CD4-positive, alpha-beta T cell treated with Interleukin-21 for 1 hour (primary cell): ENCODE measurements at places on chromosomes 3 and 15.
A peak's percentile ranks its signal among the peaks of the same experiment; 100 is the strongest.

DNA sequence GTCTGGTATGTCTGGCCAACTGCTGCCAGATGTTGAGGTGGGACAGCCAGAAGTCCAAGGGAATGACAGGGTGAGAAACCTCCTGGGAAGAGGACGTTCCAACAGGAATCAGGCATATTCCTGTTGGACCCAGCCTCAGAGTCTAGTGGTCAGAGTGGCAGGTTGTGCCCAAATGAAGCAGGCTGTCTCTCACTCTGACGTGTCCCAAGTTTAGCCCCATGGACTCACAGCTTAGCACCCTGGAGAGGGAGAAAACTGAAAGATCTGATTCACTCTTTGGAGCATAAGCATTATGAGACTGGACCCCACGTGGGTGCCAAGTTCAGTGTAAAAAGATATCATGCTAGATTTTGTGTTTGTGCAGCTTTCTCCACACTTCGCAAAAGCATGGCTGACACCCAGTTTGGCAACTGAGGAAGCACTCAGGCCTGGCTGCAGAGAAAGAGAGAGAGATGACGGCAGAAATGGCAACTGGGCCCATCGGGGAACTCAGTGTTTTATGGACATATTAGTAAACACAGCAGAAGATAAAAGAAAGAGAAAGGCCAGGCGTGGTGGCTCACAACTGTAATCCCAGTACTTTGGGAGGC lies 88.2 kb upstream of the LMCD1 start:
- DNase-seq: no peak

DNA sequence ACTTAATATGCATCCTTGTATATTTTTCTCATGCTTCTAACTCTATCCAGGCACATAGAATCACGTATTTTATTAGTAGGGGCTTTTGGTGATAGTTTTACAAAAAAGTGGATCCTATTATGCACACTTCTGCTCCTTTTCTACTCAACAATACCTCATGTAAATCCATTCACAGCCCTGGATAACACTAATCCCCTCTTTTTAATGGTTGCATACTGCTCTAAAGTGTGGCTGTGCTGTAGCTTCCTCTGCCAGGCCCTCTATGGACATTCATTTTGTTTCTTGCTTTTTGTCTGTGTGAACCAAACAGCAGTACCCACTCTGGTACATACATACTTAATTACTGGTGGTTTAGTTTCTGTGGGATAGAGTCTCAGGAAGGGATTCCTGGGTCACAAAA lies 51.3 kb upstream of the SCAANT1 start:
- no peak for DNase-seq

- DNase-seq: peak; percentile 41
These were observed 49.3 kb downstream of the TMOD3 start for GRCh38 chr15:51878446-51879386.

DNA sequence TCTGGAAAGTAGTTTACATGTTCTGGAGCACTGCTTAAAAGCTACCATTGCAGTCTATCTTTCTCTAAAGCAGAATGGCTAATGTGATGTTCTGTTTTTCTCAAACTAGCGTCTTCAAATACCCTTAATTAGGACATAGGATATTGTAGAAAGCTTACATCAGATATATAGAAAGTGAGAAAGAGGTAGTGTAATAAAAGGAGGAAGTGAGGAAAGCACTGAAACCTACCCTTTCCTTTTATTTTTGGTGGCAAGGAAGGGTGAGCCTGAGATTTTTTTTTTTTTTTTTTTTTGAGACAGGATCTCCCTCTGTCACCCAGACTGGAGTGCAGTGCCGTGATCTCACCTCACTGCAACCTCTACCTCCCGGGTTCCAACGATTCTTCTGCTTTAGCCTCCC lies 9.4 kb downstream of the SENP2 start:
- no peak for DNase-seq

- peak; percentile 31 for DNase-seq
These were observed 773 bp downstream of the ANKRD28 start for GRCh38 chr3:15796771-15797641.

DNA sequence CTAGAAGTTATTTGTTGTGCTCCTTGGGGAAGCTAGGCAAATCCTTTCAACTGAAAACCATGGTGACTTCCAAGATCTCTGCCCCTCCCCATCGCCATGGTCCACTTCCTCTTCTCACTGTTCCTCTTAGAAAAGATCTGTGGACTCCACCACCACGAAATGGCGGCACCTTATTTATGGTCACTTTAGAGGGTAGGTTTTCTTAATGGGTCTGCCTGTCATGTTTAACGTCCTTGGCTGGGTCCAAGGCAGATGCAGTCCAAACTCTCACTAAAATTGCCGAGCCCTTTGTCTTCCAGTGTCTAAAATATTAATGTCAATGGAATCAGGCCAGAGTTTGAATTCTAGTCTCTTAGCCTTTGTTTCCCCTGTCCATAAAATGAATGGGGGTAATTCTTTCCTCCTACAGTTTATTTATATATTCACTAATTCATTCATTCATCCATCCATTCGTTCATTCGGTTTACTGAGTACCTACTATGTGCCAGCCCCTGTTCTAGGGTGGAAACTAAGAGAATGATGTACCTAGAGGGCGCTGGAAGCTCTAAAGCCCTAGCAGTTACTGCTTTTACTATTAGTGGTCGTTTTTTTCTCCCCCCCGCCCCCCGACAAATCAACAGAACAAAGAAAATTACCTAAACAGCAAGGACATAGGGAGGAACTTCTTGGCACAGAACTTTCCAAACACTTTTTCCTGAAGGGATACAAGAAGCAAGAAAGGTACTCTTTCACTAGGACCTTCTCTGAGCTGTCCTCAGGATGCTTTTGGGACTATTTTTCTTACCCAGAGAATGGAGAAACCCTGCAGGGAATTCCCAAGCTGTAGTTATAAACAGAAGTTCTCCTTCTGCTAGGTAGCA lies 657 bp downstream of the PATL2 start:
- DNase-seq: peak; percentile 80

DNA sequence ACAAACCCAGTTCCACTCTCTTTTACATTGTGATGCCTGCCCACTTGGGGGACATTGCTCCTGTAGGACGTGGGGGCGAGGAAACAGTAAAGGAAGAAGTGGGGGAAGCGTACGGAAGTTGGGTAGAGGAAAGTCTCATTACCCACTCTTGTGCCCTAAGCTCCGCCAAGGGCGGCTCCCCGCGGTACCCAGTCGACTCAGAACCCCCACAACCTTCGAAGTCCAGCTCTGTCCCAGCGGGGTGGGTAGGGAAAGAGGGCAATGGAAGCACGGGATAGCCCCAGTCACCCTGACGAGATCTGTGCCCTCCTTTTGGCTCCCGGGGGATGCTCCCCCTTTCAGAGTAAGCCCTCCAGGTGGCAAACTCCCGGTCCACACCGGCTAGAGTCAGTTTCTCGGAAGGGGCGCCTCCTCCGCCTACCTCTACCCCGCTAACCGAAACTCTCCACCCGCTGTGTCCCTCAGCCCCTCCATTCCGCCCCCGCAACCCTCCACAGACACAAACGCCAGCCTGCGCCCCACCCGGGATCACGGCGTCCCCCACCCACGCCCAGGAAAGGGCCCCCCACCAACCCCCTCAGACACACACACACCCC lies 527 bp downstream of the CSNK1G1 start:
- peak; percentile 16 for DNase-seq

DNA sequence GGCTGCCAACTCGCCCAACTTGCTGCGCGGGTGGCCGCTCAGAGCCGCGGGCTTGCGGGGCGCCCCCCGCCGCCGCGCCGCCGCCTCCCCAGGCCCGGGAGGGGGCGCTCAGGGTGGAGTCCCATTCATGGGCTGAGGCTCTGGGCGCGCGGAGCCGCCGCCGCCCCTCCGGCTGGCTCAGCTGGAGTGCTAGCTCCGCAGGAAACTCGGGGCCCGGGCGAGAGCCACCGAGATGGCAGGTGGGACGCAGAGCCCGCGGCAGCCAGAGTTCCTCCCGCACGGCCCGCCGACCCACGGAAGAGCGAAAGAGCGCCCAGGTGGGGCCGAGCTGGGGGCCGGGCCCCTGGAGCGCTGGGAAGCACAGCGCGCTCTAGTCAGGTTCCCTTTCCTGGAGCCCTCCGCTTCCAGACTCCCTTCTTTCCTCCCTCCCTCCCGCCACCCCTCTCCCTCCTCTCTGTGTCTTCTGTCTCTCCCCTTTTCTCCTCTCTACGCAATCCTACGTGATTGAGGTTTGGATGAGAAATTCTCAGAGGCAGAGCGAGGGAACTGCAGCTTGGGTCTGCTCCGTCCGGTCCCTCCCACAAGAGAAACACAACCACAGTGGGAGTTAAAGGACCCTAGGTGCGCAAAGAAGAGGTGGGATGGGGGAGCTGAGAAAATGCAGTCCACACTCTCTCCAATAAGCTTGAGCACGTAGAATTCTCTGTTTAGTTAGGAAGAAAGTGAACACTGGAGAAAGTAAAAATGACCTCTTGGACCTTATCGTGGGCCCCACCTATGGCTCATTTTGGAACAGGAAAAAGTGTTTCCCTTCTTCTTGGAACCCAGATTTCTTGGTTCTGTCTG lies 317.3 kb downstream of the FGF12 start:
- DNase-seq: no peak

- DNase-seq: no peak
These were observed 11.4 kb upstream of the MGA start for GRCh38 chr15:41648770-41649169.

DNA sequence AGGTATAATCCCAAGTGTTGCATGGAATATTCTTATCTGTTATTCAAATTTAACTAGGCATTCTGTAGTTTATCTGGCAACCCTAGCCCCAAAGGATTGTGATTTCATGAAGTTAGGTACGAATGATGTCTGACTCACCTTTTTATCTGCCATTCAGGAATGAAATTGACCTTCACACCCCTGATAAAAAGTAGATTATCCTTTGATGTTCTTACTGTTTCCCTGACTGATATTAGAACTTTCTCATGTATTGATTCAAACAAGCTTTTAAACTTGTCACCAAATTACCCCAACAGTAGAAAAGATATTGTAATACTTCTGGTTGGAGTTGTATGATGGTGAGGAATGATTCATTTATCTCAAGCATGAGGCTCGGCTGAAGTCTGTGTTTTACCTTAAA lies 43.6 kb upstream of the CADPS start:
- DNase-seq: no peak

GRCh38 chr15:70449311-70450141 lies 313.8 kb downstream of the UACA start:
- DNase-seq: no peak

GRCh38 chr3:74561881-74562280 lies 52.6 kb downstream of the CNTN3 start:
- DNase-seq: no peak

DNA sequence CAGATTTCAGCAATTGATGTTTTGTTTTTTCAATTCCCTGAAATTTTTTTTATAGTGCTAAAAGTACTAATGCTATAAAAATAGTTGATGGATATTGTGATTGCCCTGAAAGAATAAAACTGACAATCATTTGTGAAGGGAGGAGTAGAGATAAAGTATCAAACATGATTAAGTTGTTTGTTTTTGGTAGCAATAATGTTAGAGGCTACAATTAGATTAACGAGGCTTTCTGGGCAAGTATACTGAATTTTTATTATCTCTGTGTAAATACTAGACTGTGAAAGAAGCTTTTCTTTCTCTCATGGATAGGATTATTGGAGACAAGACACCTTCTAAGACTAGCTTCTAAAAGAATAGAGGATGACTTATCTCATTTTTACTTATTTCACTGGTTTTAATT lies 15.6 kb downstream of the NR1D2 start:
- no peak for DNase-seq

GRCh38 chr3:124131580-124131979 lies 139.7 kb upstream of the ROPN1 start:
- no peak for DNase-seq

GRCh38 chr15:66586155-66586976 lies 20.6 kb upstream of the LCTL start:
- DNase-seq: no peak

- DNase-seq: no peak
These were observed 54.8 kb downstream of the NMD3 start for GRCh38 chr3:161275919-161276318.

- no peak for DNase-seq
These were observed 75.4 kb downstream of the REC114 start for GRCh38 chr15:73518180-73518862.

DNA sequence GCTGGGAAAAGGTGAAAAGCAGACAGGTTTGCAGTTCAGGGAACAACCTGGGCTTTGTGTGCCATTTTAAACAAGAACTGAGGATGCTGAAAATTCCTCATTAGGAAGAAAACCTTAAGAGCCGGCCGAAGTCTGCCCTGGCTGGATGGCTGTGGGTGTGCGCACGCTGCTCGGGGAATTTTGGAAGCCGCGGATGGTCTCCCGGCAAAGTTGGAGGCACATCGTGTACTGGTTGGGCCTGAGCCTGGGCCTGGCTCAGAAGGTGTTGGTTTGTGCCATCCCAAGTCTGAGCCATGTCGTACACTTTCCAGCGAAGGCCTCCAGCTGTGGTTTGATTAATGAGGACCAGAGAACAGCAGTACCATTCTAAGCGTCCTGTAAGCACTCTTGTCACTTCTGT lies 188.2 kb downstream of the ATP10A start:
- DNase-seq: no peak

DNA sequence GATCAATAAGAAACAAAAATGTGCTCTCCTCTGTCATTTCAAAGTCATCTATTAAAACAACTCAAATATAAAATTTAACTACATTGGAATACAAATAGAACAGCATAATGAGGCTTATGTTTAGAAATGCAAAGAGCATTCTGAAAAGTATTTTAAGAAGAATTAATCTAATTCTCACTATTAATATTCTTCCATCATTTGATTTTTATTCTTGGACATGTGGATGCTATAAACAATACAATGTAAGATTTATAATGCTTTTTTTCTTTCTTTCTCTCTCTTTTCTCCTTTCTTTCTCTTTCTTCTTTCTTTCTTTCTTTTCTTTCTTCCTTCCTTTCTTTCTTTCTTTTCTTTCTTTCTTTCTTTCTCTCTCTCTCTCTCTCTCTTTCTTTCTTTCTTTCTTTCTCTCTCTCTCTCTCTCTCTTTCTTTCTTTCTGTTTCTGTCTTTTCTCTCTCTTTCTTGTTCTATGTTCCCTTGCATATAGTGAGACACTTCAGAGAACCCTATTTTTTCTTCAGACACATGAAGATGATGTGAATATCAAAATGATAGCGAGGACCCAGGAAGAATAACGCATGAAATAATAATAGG lies 32.6 kb upstream of the MEIS2 start:
- no peak for DNase-seq

DNA sequence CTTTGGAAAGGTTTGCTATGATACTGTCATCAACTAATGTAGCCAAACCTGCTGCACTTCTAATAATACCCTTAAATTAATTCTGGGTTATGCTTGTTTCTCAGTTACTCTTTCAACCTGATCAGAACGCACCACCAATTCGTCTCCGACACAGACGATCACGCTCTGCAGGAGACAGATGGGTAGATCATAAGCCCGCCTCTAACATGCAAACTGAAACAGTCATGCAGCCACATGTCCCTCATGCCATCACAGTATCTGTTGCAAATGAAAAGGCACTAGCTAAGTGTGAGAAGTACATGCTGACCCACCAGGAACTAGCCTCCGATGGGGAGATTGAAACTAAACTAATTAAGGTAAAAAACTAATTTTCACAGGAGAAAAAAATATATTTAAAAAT lies 7.9 kb upstream of the RPLP1 start:
- no peak for DNase-seq
